Pons (tissue), 1 donor: ENCODE measurements at places on chromosomes 3 and 15.

- no peak for DNase-seq
These were observed 20.1 kb downstream of the PLA2G4B start for GRCh38 chr15:41858756-41859155.

- DNase-seq, result no peak
These were observed 150.7 kb upstream of the MEF2A start for GRCh38 chr15:99414755-99415731.

DNA sequence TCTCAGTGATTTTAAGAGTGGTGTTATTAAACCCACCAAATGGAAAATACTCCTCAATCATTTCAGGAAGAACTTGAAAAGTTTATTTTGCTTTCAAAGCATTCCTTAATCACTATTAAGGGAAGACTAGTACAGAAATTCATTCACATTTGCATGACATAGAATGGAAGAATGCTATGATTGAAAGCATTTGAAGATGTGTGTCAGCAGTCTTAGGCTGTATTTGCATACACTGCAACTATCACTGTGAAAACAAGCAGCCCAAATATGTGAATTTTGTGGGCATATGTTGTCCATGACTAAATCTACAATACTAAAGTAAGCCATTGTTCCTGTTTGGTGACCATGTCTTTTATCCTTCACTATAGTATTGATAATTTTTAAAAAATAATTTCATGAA lies 95.8 kb downstream of the CNTN3 start:
- no peak for DNase-seq

DNA sequence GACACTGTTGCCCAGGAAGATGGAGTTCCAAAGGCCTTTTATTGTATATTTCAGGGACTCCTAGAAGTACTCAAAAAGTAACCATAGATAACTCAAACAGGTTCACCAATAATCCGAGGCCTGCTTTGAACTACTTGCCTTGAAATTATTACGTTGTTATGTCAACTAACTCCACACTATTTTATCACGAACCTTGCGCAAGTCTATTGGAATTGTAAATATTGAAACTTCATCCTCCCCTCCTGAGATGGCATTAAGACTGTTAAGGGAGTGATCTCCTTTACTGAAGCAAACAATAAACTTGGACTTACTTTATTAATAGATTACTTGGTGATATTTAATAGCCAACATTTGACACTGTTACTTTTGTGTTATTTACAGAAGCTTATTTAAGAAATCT lies 199.6 kb upstream of the GADL1 start:
- DNase-seq, result no peak
